CD4-positive, alpha-beta T cell (primary cell): ENCODE measurements at places on chromosomes 1 and 21.

GRCh38 chr1:184214128-184214527 lies 162.6 kb downstream of the TSEN15 start:
- no peak for DNase-seq

- no peak for DNase-seq
Measured at GRCh38 chr1:57158604-57158998, 192.8 kb upstream of the C8B start.

DNA sequence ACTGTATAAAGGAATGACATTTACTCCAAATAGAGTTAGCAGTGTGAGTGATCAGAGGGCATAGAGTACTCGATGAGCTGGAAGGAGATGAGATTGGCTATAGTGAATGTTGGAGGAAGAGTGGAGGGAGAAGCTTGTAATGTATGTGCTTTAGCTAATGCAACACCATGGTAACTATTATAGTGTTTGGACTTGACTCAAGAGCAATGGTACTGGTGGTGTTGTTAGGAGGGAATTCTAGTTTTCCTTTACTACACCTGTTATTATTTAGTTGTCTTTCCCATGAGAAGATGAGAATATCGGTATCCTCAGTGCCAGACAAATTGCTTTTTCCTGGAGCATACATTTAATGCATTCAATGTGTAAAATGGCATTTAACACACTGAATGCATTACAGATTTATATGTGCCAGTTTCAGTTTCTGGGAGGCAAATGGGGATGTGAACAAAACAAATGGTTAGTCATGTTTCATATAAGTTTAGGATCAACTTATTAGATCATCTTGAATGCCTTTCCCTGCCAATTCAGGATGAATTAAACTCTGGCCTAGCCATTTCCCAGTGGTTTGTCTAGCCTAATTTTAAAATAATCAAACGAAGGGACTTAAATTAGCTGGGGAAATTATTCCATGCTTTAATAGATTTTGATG lies 291.1 kb upstream of the ADAMTS5 start:
- no peak for DNase-seq

- no peak for DNase-seq
Measured at GRCh38 chr1:177163844-177164379, 600 bp downstream of the ASTN1 start.

DNA sequence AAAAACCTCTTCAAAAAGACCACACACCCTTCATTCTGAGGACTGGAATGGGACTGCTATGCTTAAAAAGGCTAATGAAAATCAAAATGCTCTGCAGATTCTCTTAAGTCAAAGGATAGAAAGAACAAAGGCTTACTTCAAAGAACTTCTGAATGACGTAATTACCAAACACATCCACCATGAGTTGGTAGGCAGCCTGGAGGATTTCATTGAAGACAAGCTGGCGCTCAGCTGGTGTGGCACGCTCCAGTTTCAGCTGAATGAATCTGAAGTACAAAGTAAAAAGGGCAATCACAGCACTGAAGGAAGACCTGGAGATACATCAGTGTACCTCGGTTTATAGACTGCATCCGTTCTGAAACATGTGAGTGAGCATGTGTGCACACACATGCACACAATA lies 43.5 kb upstream of the SDC3 start:
- DNase-seq, result no peak

GRCh38 chr21:32256873-32257620 lies 21.8 kb downstream of the MIS18A start:
- no peak for DNase-seq

DNA sequence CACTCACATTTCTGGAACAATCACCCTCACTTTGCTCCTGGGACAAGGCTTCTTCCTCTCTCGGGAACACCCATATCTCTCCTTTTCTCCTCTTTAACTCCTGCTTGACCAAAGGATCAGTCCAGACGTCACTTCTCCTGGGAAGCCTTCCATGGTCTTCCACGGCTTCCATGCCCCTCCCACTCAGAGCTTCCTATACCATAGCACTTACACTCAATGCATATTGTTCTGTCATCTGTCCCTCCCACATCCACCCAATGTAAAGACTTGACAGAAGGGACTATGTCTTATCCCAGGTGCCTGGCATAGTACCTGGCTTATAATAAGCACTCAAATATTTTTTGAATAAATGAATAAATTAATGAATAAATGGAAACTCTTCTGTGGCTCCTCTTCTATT lies 28.2 kb downstream of the CD34 start:
- no peak for DNase-seq

DNA sequence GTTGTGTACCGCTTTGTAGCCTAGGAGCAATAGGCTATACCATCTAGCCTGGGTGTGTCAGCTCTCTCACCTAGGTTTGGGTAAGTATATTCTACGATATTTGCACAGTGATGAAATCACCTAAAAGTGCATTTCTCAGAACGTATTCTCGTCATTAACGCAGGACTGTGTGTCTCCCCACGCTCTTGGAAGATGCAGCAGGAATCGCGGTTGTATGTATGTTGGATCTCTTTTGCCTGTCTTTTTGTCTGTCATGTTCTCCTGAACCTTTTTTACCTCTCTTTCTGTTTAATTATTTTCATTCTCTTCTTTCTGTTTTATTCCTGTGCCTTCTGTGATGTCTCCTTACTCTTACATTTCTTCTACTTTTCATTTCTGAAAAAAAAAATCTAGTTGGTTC lies 140.5 kb upstream of the COL6A1 start:
- no peak for DNase-seq

GRCh38 chr1:45394342-45394741 lies 54.1 kb upstream of the MUTYH start:
- no peak for DNase-seq

DNA sequence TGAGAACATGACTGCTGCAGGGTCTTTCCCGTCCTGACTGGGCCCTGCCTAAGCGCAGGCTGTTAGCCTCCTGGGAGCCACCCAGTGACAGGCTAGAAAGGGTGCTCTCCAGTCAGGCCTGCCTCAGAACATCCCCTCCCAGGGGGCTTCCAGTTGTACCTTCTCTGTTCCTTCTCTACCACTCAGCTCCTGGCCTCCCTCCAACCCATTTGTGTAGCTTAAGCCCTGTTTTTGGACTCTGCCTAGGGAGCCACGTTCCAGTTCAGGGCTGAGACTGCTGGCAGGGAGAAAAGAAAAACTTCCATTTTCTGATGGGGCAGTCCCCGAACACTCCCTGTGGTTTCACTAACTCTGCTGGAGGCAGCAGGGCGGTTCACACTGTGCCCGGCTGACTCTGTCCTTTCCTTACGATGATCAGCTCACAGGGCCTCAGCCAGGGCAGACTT lies 15.3 kb upstream of the POU3F1 start:
- no peak for DNase-seq

GRCh38 chr1:65435987-65436386 lies 15.5 kb downstream of the LEPR start:
- DNase-seq, result no peak

- no peak for DNase-seq
Measured at GRCh38 chr1:7119156-7119555, 333.9 kb downstream of the CAMTA1 start.

DNA sequence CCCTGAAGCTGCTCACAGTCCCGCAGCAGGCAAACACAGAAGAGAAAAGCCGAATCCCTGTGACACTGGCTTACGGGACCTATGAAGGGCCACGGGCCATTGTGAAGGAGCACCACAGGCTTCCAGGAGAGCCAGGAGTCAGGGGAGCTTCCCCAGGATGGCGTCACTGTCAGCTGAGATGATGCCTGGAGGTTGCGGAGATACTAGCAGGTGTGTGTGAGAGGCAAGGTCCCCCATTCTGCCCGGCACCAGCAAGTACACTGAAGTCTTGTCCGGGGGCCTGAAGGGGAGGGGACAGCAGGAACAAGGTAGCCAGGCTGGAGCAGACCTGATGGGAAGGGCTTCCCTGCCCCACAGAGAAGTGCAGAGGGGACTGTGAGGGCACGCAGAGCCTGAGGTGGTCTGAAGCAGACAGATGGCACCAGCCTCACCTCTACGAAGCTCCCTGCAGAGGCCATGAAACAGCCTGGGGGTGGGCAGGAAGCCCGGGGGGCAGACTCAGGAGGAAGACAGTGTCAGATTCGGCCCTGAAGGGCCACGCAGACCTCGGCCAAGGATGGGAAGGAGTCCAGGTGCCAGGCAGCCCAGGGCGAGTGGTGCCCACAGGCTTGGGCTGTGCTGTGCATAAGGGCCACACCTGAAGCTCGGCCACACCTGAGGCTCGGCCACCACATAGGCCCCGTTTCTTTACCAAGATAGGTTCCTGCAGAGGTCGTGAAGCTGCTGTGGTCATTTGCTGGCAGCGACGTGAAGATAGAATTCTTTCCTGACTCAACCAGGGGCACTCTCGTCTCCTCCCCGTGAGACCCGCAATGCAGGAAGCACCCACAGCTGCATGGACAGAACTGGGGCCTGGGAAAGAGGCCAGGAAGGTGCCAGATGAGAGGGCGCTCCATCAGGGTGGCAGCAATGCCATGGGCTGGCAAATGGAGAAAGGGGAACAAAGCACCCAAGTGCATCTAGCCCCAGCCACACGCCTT lies 10.1 kb downstream of the TCP10L start:
- no peak for DNase-seq

- no peak for DNase-seq
Measured at GRCh38 chr21:33020558-33021100, 5.1 kb upstream of the OLIG2 start.

- no peak for DNase-seq
Measured at GRCh38 chr1:198083549-198083948, 73.2 kb upstream of the NEK7 start.

- DNase-seq, result no peak
Measured at GRCh38 chr1:150176593-150176992, 26.9 kb downstream of the PLEKHO1 start.

- no peak for DNase-seq
Measured at GRCh38 chr1:66022904-66023620, 230.4 kb downstream of the PDE4B start.

DNA sequence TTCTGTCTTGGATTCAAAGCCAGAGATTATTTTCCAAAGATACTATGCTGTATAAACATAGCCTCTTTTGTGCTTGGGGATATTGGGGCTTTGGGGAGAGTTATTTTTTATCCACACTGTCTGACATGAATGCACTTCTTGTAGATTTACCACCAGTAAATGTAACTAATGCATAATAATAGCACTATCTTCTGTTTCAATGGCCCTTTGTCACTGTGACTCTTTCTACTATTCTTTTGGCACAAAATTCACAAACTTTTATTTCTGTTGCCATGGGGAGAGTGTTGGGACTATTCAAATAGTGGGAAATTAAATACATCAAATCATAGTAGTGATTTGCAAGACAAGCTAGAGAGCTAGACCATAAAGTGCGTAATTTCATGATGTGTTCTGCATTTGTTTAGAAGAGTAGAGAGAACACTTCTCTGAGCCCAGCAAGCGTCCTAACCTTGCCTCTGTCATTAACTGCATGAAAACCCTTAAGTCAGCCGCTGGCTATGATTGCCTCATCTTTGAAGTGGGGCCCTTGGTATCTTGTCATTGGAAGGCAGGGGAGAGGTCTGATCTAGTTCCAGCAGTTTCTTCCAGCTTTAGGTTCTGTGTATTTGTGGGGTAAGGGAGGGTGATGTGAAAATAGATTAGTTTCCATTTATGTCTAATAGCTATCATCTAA lies 154.4 kb downstream of the HHAT start:
- no peak for DNase-seq

DNA sequence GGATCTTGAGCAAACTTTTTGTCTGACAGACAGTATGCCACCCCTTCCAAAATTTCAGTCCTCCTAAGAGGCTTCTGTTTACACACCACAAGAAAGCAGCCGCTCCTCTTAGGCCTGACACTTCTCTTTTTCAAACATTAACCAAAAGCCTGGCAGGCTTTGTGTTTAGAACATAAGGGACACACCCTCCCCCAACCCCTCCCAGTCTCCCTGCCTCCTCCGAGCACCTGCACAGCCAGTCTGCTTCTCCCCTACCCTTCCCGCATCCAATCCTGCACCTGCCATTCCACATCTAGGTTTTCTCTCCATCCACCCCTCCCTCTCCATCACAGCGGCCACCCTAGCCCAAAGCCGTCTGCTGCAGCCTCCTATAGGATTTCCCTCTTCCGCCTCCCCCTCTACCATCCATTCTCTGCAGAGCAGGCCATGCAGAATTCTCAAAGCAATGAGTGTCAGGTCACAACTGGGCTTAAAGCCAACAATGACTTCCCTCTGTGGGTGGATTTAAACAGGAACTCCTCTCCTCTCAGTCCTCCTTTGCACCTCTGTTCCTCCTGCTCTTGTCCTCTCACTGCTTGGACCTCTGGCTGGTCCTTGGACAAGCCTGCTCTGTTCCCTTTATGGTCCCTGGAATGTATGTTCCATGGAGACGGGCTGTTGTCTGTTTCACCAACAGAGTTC lies 478.2 kb downstream of the NPHP4 start:
- no peak for DNase-seq

GRCh38 chr1:43992232-43992995 lies 1.0 kb downstream of the CCDC24 start:
- DNase-seq, result no peak

DNA sequence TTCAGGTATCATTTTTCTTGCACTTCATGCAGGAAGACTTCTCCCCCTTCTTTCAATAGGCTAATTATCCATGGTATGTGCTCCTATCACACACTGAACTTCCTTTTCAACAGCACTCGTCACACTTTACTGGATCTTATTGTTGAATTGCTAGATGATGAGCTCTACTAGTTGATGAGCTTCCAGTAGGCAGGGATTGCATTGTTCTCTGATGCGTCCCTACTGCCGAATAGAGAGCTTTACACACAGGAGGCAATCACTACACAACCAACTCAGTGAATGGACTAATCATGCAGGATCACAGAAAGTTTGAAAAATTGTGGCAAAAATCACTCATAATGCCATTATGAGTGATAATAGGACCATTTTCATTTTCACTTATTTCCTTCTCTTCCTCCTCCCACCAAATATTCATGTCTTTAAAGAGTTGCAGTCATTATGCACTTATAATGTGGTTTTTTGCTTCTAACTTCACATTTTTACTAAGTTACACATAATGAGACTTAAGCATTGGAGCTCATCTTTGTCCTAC lies 128.1 kb upstream of the ZNF648 start:
- DNase-seq, result no peak

DNA sequence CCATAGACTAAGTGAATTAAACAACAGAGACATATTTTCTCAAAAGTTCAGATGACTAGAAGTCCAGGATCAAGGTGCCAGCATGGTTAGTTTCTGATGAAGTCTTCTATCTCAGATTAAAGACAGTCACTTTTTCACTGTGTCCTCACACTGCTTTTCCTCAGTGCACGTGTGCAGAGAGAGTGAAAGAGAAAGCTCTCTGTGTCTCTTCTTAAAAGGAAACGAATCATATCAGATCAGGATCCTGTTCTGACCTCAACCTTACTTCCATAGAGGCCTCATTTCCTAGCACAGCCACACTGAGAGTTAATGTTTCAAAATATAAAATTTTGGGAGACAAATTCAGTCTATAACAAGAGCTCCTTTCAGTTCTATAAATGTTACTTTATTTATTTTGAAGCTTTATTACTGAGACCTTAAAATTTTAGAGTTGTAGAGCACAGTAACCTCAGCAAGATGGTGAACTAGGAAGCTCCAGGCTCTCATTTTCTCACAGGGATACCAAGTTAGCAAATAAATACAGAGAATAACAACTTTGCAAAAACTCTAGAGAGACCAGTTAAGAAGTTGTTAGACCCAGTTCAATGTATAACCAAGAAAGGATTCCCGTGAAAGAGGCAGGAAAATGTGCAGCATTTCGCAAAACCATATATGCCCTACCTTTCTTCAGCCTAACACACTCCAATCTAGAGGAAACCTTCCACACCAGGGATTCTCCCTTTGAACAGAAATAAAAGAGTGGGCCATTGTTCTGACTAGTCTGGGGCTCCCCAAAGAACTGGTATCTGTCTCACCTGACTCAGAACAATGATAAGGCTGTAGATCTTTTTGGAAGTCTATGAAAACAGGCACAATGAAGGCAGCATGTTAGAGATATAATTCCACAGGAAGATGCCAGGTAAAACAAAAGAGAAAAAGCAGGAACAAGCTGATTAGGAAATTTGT lies 372.2 kb downstream of the MRPL39 start:
- no peak for DNase-seq
